ENCODE measurements at places on chromosomes 2 and 18.

DNA sequence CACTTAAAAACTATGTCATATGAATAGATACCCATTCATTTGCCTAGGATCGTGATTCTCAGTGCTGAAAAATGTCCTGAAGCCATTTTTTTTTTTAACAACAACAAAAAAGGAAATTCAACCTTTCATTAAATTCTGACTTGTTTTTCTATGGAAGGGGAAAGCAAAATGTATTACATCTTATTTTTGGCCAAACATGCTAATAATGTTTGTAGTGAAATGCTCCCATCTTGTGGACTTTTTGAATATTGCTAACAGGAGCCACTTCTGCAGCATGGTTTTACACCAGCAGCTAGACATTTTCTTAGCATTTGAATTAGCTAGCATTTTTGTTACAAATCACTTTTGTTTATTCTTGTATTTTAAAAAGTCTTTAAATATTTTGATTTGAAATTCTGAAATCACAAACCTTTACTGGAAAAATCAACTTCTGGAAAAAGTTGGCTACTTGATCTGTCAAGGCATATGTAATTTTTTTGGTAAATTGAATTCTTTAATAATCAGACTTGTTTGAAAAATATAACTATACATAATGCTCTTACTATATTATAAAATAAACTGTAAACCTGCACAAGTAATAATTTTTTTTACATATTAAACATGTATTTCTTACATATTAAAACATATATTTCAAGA lies 75.8 kb downstream of the KIDINS220 start:
- peak; percentile 32 for DNase-seq

DNA sequence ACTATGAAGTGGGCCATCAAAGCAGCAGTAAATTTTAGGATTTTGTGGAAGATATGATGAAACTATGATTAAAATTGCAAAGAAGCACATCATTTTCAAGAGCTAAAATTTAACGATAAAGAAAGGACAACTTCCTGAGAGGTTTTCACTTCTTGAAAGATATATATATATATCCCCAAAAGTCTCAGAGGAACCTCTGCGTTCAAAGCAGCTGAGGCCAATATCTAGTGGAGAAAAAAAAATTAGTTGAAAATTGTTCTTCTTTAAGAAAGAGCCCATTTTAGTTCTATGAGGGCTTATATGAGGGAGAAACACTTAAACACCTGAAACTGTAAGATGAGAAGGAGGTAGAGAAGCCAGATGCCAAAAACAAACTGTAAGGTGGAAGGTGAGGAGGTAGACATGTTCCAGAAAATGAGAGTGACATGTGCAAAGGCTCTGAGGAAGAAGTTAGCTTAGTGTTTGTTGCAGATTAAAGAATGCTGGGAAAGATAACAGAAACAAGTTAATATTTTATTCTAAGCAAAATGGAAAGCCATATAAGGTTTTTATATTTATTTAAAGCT lies 72.9 kb upstream of the VRK2 start:
- no peak for DNase-seq

DNA sequence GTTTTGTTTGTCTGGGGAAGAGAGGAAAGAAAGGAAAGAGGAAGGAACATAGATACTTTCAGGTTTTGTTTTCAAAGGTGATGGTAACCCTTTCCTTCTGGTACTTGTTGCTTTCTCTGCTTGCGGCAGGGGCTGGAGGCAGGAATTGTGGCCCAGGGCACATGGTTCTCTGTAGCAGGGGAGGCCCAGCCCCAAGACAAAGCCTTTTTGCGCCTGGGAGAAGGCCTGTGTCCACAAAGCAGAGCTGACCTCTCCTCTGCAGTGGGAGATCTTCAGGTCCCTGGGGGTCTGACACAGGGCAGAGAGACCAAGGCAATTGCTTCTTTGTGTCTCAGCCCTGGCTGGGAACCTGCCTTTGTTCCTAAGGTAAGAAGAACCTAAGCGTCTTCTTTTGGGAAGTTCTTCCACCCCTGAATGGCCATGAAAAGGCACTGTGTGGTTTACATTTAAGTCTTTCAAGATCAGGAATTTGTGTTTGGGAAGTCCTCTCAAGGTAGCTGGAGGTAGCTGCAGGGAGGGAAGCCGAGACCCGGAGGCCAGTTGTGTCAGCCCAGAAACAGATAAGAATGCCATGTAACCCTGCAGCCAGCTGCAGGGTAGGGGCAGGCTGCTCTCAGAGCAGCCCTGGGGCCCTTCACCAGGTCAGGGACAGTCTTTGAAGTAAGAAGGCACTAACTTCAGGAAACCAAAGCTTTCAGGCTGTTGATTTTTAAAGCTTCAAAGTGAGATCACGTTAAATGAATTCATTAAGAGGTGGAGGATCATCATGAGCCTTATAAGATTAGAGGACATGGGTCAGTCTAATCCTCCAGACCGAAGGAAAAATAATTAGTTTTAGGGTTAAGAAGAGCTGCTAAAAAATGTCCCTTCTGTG lies 119.3 kb downstream of the STPG4 start:
- no peak for DNase-seq

DNA sequence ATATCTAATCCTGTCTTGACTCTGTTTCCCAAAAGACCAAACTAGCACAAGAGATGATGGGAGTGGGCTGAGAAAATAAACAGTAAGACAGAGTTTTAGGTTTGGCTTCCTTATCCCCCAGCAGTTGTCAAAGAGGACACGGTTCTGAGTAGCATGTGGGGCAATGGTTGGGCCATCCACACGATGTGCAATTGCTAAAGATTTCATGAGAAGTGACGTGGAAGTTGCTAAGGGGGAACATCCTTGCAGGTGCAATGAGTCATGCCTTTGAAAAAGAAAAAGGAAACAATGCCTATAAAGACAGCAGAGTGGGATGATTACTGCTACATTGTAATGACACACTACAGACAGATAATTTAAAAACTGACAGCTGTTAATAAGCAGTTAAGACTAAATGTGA lies 1395.8 kb downstream of the LRP1B start:
- peak; percentile 46 for DNase-seq

DNA sequence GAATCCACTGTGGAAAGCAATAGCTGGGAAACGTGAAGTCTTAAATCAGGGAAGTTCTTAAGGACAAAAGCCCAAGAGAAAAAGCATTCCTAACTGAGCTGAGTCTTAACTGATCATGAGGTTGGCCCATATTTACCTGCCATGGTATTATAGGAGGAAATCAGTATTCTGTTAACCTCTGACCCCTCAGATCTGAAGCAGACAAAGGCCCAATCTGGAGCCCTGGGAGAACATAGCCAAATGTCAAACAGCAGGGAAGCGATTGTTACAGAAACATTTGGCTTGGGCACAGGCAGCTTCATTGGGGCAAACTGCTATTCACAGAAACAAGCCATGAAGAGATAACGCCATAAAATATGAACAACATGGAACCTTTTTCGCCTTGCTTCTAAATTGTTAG lies 18.8 kb downstream of the EPHA4 start:
- no peak for DNase-seq

DNA sequence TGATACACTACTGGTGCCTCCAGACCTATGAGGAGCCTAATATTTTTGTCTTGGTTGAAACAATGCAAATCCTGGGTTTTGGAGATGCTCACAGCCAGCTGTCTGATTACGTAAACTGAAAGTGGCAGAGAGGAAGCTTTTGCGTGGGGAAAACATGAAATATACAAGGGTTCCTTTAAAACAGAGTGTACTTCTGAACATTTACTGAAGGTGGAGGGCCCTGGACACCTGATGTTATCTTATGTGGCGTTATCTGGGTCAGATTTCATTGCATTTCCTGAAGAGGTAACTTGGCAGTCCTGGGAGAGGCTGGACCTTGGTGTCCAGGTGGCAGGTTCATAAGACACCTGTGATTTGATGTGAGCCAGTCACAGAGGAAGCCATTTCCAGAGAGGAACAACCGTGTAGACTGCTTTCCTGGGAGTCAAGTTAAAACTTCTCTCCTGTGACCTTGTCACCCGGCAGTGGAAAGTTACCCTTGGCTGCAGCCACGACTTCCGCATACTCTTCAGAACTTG lies 105.0 kb downstream of the NEDD4L start:
- no peak for DNase-seq

DNA sequence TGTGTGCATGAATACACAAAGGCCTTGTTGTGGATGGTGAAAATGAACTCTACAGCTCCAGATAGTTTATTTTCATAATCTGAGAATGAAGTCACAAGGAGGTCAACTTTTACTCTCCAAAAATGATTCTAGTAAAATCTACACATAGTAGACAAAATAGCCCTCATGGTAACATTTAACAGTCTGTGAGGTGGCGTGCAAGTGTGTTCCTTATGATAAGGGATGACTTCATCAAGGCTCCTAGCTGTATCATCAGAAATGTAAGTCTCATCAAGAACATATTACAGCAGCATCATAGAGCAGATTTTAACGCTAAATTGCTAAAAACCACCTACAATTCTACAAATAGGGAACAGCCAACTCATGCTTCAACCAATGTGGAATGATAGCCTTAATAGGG lies 72.3 kb upstream of the RIOK3 start:
- no peak for DNase-seq

DNA sequence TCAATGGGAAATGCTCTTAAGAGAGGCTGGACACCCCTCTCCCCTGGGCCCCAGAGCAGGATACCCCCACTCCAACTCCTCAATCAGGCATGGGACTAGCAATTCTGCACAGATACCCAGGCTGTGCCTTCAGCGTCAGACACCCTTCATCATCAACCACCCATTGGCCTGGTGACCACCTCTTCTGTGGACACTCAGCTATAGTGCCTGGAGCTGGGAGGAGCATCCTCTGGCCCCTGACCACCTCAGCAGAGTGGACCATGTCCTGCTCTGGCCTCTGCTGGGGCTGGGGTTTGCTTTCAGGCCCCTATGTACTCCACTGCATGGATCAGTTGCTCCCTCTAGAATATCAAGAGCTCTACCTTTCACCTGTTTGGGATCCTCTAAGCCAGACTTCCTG lies 35.1 kb downstream of the TGFA start:
- no peak for DNase-seq

- DNase-seq: no peak
Observed at GRCh38 chr2:156526950-156527636, 90.9 kb downstream of the GPD2 start.

- no peak for DNase-seq
Observed at GRCh38 chr2:85368921-85369320, 14.4 kb downstream of the ELMOD3 start.

DNA sequence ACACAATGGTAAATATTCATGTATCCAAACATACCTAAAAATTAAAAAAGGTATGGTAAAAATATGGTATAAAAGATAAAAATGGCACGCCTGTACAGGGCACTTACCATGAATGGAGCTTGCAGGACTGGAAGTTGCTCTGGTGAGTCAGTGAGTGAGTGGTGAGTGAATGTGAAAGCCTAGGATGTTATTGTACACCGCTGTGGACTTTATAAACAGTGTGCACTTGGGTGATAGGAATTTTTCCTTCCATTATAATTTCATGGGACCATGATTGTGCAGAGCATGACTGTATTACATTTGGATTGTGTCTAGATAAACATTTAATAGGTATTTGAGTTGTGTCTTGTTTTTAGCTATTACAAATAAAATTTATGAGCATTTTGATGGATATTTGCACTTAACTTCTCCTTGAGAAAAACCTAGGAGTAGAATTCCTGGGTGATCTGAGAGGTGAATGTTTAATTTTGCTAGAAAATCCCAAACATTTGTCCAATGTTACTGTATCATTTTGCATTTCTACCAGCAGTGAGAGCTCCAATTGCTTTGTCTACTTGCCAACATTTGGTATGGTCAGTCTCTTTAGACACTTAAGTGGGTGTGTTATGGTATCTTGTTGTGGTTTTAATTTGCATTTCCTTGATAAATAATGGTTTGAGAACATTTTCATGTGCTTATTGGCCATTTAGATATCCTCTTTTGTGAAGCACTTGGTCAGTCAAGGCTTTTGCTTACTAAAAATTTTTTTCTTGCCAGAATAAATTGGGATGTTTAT lies 81.7 kb downstream of the BCL2L11 start:
- no peak for DNase-seq

Data from NCI-H1417 treated with DMSO at 0.1 percent for 48 hours (cell line).